A673 (cell line): ENCODE measurements at places on chromosomes 16 and 17. TPM values are rescaled to one million over a fixed set of nuclear protein-coding genes. Genes with fewer than 3 reads are reported as not detected.

The MYH3 gene
- 2.1 and 3.2 TPM in 2 replicates for total RNA-seq

- H3K4me1 ChIP-seq, result no peaks in the 10 kb centered on the region
- H3K27me3 ChIP-seq, result no peaks in the 10 kb centered on the region
- H3K27ac ChIP-seq, result no peak overlapping the region
These were observed 65.7 kb downstream of the CEP112 start for GRCh38 chr17:66126231-66126630.

DNA sequence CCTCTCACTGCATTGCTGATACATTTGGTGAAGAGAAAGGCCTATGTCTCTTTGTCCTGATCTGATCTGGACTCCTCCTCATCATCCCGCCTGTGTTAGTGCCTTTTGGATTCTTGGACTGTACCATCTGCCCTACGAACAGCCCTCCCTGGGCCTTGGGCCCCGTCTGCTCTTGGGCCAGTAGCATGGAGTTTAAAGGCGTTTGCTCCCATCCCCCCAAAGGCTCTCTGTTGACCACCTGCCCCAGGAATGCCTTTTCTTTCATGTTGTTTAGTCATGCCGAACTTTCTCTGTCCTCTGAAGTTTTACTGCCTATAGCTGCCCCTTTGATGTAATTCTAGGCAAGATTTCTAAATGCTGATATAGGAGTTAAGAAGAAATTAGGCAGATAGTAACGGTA lies 30.9 kb upstream of the MEAK7 start:
- no peak overlapping the region for H3K4me3 ChIP-seq
- no peak for DNase-seq
- H3K27ac ChIP-seq, result no peak overlapping the region
- H3K27me3 ChIP-seq, result no peaks in the 10 kb centered on the region
- no peaks in the 10 kb centered on the region for H3K36me3 ChIP-seq

DNA sequence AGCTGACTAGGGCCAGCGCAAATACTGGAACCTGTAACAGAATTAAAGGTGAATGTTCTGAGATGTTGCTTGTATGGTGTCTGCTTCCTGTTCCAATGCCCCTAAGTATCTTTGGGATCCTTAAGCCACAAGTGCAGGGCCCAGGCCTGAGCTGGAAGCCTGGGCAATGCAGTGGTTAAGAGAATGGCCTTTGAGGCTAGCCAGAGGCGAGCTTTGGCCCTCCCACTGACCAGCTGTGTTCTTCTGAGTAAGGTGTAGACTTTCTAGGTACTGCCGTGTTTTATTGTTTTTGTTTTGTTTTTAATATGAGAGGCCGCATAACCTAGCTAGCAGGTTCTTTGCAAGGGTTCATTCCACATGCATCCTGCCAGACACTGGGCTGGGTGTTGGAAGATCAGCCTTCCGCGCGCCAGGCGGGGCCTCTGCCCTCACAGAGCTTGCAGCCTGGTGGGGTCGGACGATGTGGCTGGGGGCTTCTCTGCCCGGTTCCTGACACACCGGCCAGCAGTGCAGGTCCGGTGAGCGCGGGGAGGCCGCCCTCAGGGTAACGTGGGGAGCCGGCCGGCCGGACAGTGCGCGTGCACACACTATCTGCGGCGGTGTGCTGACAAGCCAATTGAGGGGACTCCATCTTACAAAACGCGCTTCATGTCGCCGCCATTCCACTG lies 551 bp upstream of the MLX start:
- peaks cover 10% of the 10 kb centered on the region for H3K4me1 ChIP-seq
- no peaks in the 10 kb centered on the region for H3K27me3 ChIP-seq

- no peak for DNase-seq
- peaks cover 25% of the 10 kb centered on the region for H3K4me1 ChIP-seq
- H3K27me3 ChIP-seq, result no peaks in the 10 kb centered on the region
- no peak overlapping the region for H3K4me3 ChIP-seq
- H3K36me3 ChIP-seq, result peaks cover 3% of the 10 kb centered on the region
- H3K27ac ChIP-seq, result no peak overlapping the region
These were observed 22.8 kb downstream of the G6PC3 start for GRCh38 chr17:44093231-44093900.
